ENCODE measurements at places on chromosomes 11 and 22.

- DNase-seq: no peak
Observed at GRCh38 chr22:44213489-44214043, 32.8 kb downstream of the PARVG start.

DNA sequence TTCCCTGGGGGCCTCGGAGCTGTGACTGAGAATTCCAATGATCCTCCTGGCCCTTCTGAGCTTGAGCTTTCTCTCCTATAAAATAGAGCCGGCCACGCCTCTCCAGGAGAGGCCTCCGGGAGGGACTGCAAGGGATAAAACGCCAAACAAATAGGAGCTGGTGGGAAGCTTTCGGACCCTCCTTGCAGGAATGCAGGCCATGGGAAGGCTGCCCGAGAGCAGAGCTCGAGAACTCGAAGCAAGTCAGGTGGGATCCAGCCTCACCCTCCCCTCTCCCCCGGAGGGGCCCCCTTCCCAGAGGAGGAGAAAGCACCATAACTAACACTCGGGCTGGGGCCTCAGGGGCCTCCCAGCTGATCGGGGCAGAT is 34.6 kb downstream of the FLRT1 start:
- DNase-seq: no peak

DNA sequence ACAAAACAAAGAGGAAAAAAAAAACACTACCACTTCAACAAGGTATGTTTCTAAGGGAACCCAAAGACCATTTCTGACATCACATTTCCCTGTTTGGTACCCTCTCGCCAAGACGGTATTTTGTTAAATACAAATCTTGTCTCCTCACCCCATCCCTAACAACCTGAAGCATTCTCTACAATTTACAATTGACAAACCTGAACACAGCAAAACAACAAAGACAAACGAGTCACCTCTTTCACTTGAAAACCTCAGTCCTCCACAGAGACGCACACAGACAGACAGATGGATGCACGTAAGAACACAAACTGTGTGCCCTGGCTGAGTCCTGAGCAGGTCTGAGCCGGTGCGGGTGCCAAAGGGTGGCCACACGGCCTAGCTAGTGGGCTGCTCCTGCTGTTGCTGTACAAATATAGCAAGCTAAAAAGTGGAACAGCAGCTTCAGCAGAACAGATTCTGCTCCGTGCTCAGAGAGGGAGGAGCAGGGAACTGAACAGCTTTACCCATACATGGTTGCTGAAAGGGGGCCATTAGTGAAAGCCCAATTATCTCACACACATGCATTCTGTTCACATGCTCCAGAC is 28.5 kb downstream of the CELF1 start:
- peak; percentile 10 for DNase-seq

GRCh38 chr11:121141066-121141465 is 40.0 kb downstream of the TECTA start:
- no peak for DNase-seq

- peak; percentile 97 for DNase-seq
Observed at GRCh38 chr11:27209562-27210005, 153.4 kb downstream of the CCDC34 start.

GRCh38 chr11:79021601-79022000 is 419.2 kb downstream of the TENM4 start:
- DNase-seq: no peak

DNA sequence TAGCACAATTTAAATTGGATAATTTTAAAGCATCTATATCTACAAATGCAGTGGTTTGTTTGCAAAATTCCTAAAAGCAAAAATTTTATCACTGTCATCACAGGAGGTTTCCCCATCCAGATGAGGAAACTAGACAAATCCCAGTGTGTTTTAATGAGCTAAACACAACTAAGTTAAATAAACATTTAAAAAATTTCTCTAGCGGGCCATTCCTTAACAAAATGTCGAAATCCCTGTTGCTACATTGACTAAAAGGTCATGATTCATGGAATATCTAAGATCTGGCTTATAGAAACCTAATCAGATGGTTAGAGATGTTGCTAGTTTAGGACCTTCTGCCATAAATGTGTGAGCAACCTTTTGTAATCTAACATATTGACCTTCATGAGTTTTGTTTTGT is 107.3 kb upstream of the BDNF start:
- no peak for DNase-seq

DNA sequence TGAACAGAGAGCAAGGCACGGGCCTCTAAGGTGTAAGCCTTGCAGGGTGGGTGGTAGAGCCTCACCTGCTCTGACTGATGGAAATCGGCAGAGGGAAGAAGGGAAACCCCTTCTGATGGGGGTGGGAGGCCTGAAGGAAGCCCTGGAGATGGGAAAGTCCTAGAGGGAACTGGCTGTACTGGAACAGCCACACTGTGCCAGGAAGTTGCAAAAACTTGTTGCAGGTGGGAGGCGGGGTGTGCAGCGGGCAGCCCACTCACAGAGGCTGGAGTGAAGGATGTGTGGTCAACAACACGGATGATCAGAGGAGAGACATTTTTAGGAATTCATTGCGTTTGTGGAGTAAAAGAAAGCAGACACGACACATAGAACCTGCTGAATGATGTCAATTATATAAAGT is 91.3 kb downstream of the ZC3H12C start:
- no peak for DNase-seq

- DNase-seq: no peak
Observed at GRCh38 chr11:115502636-115503082, 1.6 kb downstream of the CADM1 start.

DNA sequence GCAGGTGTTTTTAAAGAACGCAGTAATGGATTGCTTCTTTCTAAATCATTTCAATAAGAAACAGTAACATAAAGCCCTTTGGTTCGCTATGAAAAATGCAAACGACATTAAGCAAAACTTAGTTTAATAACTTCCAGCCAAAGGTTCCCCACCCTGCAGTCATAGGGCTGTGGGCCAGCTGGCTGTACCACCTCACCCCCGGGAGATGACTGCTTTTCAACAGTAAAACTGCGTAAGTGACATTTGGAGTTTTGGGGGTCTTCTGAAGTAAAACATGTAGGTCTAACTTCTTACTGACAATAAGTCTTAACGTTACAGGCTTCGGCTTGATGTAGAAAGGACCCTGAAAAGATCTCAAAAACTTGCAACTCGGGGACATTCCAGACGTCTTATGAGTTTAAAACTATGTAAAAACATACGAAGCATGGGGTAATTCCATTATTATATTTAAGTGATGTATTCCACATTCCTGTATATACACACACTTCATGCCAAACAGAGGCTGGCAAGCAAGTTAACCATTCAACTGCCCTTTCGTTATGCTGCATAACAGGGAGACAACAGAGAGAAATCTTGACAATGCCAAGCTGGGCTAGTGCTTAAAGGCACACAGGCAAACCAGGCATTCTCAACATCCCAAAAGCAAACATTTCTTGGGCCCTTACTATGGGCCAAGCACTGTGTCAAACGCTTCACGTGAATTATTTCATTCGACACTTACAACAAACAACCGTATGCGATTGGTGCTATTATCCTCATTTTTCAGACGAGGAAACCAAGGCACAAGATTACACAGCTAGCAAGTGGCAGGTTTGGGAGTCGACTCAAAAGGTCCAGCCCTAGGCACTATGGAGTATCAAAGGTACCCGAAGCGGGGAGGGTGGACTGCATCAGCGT is 1.2 kb downstream of the MRTFA start:
- no peak for DNase-seq

- DNase-seq: no peak
Observed at GRCh38 chr22:40014667-40015248, 20.0 kb downstream of the FAM83F start.
